NCI-H1105 treated with DMSO at 0.1 percent for 48 hours (cell line): ENCODE measurements at places on chromosomes 2 and 18.

DNA sequence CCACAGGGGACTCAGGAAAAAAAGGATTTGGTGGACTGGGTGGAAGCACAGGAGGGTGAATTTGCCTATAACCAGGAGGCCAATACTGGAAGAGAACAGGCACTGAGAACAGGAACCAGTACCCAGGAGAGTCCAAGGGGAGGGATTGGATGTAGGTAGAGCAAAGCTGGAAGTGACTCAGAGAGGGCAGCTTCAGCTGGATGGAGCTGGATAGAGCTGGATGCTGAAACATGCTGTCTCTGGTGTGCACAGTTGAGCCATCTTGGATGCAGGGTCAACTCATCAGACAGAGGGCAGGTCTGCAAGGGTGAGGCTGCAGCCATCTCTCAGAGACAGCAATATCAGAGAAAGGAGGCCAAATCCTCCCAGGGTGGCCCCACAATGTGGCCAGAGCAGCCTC lies 134.0 kb downstream of the GALNT14 start:
- DNase-seq = no peak

- DNase-seq = no peak
Measured at GRCh38 chr2:70670202-70670601, 97.8 kb downstream of the ADD2 start.

- no peak for DNase-seq
Measured at GRCh38 chr2:12734914-12735654, 18.3 kb downstream of the TRIB2 start.

DNA sequence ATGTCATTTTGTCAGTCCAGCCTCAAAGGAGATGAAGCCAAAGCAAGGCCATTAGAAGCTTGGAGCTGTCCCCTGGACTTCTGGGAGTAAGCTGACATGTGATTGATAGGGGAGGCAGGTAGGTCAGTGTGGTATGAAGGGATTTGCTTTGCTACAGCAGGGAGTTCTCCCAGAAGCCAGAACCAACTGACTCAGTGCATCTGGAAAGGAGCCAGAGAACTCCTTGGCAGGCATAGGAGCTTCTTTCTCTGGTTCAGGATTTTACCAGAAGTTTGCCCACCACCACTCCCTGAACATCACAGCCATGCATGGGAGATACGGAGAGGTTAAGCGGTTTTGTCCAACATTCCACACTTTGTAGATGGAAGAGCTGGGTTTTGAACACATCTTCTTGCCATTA lies 24.5 kb upstream of the KCNE4 start:
- DNase-seq = no peak

DNA sequence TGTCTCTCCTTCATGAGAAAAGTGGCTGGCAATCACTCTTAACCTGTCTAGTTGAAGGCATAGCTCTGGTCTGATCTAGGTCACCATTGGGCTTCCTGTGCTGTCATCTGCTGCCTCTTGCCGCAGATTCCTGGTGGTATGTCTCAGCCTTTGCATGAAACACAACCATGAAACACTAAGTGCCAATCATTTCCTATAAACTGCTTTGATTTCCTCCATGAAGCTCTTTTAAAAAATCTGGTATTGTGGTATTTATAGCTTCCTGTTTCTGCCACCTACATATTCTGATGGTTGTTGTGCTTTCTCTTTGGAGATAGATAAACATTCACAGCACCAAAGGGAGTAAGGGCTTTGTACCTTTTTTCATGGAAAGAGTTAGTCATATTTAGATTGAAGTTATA lies 120.0 kb upstream of the EPC2 start:
- DNase-seq = no peak
